Tongue (tissue), 3 donors: ENCODE measurements at places on chromosomes 3 and 15.
A peak's percentile ranks its signal among the peaks of the same experiment; 100 is the strongest.

DNA sequence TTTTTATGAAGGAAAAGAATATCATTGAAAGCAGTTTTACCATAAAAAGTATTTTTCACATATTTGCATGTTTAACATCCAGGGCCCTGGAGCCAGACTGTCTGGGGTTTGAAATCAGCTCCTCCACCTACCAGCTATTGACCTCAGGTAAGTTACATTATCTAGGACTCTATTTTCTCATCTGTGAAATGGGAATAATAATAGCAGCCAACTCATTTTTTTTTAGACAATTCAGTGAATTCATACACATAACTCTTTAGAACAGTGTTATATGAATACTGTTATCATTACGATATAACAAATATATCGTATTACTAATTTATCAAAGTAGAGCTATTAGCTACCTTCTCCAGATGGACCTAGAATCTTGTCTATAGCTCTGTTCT lies 21.3 kb downstream of the MDFIC2 start:
- no peak for DNase-seq

- DNase-seq: peak; percentile 71
Observed at GRCh38 chr3:143314251-143315093, 194.9 kb downstream of the CHST2 start.

DNA sequence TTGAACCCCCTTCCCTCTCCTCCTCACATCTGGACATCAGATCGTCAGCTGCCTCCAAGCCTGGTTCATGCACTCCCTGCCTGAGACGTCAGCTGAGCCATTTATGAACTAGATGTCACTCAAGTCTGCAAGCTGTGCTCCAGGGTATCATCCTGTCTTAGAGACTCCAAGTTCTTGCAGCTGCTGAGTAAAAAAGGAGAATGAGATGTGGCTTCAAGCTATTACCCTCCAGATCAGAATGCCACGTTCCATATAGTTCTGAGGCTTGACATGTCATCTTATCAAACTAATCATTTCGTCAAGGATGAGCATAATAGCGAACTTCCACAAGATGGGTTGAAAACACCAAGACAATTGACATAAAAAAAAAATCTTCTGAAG lies 766.3 kb downstream of the TBL1XR1 start:
- DNase-seq: peak; percentile 19

DNA sequence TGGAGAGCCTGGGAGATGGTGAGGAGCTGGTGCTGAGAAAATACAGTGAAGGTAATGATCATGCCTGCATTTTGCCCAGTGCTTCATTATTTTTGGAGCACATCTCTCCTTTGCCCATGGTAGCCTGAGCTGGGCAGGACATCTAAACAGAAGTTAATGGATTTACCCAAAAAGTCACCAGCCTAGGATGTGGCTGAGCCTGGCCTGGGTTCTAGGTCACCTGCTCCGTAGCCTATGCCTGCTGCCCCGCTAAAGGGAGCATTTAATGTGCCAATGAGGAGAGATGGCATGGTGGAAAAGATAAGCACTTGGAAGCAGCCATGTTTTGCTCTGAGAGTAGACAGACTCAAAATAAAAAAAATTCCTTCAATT lies 41.8 kb upstream of the RHO start:
- DNase-seq: no peak

DNA sequence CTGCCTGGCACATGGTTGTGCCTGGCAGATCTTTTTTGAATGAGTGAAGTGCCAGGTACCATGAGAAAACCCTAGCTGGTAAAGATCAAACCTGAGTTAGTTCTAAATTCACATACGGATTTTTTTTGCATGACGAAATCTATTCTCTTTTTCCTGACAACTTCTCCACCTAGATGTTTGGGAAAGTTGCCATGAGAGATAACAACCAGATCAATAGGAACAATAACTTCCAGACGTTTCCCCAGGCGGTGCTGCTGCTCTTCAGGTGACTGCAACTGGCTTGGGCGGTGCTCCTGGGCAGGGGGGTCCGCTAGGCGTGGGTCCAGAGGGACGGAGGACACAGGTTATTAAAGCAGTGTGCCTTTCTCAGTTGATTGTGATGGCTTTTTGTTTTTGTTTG lies 71.8 kb downstream of the CHDH start:
- DNase-seq: no peak

DNA sequence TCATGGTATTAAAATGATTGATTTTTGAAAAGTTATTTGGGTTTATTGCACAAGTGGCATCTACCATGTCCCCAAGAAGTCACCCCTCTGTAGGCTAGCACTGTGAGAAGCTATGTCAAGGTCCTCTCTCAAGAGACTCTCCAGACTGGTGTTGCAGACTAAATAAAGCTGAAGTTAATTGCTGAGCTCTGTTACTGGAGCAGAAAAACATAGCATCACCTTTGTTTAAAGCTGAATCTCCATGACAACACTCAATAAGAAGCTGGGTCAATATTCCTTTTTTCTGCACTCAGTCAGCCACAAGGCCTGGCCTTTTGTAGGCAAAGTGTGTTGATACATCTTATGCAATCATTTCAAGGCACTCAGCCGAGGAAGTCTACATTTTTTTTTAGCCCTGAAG lies 806.6 kb upstream of the LMCD1 start:
- peak; percentile 31 for DNase-seq

DNA sequence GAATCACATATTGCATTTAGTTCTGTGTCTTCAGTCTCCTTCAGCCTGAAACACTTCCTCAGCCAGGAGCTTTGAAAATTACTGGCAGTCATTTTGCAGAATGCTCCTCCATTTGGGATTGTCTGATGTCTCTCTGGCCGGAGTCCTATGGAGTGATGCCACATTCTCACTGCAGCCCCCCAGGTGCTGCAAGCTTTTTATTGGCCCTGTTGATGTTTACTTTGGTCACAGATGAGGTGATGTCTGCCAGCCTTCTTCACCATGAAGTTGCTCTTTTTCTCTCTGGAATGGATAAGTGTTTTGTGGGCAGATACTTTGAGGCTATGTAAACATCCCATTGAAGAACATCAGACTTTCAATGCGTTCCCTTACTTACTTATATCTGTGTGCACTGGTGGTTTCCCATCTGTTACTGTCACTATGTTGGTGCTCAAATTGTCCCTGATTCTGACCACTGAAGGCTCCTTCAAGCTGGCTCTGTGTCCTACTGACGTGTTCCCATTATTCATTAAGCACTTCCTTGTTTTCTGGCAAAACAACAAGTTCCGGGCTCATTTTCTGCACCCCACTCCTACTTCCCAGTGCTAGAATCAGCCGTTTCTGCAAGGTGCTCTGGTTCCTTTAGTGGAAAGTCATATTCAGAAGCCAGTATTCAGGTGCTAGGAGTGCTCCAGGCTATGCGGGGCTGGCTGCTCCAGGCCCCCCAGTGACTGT lies 1.4 kb upstream of the CLEC3B start:
- DNase-seq: peak; percentile 54

- DNase-seq: no peak
Observed at GRCh38 chr3:150680562-150680961, 23.2 kb downstream of the ERICH6 start.

GRCh38 chr15:101183226-101183930 lies 68.5 kb downstream of the CHSY1 start:
- peak; percentile 90 for DNase-seq

DNA sequence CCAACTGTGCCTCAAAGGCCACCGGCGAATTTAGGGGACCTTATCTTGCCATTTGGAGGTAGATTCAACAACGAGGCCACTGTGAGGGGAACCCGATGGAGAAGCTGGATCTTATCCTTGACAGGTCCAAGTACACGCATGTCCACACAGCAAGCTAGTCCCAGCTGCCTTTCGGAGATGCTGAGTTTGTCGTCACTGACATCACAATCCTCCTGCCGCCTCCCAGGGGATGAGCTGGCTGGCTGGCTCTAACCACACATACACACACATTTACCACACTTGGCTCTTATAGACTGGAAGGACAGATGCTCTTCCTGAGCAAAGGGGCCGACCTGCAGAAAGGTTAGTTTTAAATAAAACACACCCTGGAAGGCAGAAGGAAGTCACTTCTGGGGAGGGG lies 176.3 kb downstream of the STT3B start:
- no peak for DNase-seq

DNA sequence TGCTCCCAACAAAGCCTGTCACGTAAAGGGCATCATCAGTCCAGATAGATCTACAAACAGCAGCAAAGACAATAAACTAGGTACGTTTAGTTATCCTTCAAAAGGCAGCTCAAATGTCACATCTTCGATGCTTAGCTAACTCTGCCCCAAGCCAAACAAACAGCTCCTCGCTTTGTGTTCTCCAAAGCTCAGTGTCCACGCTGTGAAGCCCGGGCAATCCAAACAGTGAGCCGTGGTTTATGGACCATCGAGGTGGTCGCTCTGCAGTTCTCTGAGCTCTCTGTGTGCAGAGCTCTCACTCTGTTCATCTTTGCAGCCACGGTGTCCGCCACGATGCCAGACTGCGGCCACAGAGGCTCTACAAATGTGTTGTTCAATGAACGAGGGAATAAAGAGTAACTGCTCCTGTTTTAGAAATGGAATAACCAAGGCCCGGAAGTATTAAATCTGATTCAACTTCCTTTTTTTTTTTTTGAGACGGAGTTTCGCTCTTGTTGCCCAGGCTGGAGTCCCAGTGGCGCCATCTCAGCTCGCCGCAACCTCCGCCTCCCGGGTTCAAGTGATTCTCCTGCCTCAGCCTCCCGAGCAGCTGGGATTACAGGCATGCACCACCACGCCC lies 117.2 kb upstream of the FAM174B start:
- no peak for DNase-seq

DNA sequence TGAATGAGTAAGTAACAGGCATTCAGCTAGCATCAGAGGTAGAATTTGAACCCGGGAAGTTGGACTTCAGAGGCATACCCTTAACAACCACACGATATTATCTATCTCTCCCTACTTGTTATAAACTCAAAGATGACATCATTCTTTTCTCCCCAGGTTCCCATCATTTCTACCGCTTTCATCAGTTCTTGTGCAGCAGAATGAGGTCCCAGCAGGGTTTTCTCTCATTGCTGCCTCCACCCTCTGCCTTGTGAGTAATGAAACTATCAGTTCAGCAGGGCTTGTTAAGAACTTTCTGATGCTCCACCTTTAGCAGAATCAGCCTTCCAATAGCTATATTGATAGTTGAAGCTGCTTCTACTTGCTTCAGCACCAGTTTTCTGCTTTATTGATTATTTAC lies 487.5 kb upstream of the KCNMB2 start:
- no peak for DNase-seq

DNA sequence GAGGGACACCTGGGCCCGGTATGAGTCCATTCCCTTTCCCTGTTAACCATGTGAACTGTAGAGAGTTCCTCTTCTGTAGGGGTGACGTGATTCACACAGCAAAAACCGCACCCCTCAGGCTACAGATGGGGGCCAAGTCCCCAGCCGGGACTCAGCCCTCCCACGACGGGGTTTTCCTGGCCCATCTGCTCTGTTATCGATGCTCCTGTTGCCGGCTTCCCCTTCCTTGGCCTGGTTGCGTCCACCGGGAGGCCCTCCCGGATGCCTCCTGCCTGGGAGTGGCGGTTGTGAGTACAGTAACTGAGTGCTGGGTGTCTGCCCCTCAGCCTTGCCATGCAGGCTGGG lies 817 bp upstream of the PLXNA1 start:
- DNase-seq: no peak

DNA sequence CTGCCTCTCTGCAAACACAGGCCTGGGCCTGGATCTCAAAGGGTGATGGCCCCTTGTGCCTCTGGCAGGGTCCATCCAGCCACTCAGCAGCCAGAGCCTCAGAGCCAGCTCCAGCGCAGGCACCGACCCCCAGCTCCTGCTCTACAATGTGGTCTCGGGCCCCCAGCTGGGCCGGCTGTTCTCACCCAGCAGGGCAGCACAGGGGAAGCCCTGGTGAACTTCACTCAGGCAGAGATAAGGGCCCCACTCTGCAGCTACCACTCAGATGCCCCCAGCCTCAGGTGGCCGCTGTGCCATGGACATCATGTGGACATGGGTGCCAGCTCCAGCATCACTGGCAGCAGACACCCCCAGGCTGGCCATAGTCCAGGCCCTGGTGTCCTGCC lies 173.1 kb downstream of the TBC1D2B start:
- no peak for DNase-seq
